ENCODE measurements at places on chromosomes 5 and 9.

DNA sequence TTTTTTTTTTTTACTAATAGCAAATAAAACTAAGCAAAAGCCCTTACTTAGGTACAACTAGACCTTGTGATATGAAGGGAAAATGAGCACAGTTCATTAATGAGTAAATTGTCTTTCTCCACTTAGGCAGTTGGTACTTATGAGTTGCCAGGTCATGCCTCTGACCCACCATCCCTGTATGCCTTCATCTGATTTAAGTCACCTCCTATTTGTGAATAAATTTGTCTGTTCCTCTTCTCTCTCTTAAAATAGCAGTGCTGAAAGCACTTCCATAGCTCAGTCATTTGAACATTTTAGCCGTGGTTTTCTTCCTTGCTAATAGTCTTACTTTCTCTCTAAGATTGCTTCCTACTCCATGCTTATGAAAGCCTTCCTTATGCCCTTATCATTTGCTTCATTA lies 61.4 kb downstream of the SLC44A1 start:
- no peak for DNase-seq

DNA sequence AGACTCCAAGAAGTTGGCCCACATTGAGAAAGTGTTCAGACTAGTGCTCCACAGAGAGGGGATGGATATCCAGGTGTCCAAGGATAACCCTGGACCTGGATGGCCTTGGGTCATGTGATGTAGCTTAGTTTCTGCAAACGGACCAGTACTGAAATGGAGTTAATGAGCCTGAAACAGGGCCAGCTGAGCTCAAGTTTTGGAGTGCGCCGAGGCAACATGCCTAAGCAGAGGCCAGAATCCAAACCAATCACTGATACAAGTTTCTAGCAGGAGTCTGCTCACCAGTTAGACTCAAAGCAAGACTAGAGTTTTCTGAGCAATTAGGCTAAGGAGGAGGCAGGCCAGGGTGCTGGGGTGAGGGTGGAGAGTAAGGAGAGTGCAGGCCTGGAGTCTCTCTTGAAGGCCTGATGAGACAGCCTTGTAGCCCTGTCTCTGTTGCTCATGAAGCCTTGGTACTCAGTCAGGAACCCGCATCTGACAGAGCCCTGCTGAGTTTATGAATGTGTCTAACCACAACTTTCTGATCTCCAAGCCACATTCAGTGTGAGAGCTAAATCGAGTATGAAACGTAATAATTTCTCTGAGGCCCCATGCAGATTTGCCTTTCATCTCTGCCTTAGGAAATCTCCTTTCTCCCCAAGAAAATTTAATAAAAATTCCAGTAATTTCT lies 68.9 kb upstream of the EQTN start:
- DNase-seq: peak; percentile 4

- no peak for DNase-seq
Measured at GRCh38 chr9:121187636-121188305, 13.9 kb downstream of the RAB14 start.

GRCh38 chr9:121260457-121261106 lies 7.4 kb upstream of the GSN start:
- DNase-seq: no peak

DNA sequence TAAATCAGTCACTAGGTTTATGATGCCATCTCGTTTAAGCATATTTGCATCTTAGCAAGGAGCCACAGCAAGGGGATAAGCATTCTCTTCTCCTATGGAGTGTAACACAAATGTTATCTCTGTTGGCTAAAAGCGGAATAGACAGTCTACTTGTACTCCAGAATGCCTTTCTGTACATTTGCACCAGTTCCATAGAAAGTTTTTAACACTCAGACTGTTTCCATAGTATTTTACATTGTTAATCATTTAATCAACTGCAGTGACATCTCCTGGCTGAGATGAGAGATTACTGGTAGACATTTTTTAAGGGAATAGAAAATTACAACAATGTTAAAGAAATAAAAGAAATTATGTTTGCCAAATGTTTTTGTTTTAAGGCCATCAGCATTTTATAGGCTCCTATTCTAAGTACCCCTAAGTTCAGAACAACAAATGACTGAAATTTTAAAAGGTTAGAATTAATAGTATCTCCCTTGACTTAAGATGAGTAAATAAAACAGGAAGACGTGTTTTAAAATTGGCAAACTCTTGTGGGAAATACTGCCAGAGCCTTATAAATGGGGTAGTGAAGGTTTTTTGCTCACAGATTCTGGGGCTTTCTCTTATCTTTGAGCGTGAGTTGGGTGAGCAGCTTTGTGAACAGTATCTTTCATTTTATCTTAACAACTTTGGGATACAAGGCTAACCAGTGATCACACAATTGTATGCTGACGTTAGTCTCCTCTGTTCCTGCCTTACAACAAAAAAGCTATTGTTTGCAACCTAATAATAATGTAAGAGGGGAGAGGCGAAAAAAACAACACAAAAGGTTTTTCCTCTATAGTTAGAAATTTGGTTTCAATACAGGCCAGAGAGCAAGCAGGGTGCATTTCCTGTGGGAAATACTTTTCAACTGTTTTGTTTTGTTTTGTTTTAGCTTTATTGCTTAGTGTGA lies 294.3 kb downstream of the FBXL7 start:
- DNase-seq: peak; percentile 23

DNA sequence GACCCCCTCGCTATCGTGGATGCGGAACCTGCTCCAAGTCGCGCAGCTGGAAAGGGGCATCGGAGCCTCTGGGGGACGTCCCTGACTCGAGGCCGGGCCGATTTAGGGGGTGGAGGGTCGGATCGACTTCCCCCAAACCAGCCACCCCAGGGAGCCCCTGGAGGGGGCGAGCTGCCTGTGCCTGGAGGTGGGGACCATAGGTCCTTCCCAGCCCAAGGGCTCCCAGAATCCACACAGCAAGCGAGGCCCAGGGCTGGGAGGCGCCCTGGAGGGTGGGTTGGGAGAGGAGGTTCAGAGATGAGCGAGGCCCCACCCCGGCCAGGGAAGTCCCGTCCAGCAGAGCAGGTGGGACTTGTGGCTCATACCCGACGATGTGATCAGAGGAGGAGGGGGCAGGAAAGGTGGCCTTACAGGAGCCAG lies 147.6 kb downstream of the GAPVD1 start:
- DNase-seq: no peak
